ENCODE measurements at places on chromosomes 1 and 21.

DNA sequence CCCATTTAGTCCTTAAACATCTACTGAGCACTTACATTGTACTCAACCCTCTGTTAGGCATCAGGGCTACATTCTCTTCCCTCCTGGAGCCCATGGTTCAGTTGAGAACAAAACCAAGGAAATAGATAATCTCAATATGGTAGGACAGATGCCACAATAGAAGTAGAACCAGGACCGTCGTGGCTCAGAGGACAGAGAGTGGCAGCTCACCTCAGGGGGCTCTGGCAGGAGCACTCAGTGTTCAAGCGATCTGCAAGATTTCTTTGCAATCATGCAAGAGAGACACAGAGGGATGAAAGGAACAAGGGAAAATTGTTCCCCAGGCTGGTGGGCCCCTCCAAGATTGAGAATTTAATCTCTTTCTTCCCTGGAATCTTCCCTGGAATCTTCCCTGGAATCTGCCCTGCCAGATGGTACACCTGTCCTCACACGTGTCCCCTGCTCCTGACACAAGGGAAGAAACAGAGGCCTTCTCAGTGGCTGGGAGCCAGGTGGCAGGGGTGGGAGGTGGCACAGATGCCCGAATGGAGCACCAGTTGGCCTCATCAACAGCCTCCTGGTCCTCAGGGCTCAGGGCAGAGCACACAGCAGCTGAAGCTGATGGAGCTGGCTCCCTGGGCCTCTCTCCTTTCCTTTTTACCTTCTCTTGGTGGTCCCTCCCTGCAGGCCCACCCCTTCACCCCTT is 135.4 kb downstream of the PLXNA2 start:
- no peak for DNase-seq

DNA sequence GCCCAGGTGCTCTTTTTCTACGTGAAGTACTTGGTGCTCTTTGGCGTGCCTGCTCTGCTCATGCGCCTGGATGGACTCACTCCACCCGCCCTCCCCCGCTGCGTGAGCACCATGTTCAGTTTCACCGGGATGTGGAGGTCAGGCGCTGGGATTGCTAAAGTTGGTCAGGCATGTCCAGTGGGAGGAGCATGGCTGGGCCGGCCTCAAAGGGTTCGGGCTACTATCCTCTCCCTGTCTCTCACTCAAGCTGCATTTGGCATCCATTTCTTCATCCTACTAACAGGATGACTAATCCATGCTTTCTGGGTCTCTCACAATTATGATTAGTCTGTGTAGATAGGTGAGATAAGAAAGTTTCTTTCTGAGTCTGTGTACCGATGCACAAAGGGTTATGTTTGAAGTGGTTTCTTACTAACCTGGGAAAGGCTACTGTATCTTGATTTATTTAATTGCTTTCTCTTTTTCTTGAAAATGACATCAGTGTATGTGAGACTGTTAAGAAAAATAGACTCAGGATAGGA is 135.9 kb downstream of the HHAT start:
- no peak for DNase-seq

DNA sequence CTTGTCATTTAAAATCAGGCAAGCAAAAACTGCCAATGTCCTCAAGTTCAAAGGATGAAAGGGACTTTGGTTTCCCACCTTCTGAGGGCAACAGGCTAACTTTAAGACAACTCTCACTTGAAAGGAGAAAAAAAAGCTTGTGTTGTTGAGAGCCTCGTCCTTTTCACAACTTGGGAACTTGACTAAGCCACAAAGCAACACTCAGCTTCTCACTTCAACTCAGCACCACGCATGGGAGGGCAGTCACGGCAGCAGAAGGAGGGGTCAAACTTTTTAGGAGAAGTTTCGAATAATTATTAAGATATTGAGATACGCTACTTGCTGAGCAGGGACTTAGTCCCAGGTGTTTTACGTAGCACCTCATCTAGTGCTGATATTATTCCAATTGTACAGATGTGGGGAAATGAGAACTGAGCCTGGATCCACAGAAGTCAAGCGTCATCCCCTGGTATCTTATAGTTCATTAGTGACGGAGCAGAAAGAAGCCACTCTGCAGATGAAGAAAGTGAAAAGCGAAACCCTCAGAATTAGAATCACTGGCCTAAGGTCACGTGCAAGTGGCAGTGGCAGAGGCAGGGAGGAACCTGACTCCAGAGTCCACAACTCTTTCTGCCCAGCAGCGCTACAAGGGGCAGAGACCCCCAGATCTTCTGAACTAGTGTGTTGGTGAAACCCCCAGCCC is 83.6 kb downstream of the JAK1 start:
- no peak for DNase-seq

GRCh38 chr1:228687587-228687986 is 47.7 kb upstream of the RHOU start:
- DNase-seq: no peak

DNA sequence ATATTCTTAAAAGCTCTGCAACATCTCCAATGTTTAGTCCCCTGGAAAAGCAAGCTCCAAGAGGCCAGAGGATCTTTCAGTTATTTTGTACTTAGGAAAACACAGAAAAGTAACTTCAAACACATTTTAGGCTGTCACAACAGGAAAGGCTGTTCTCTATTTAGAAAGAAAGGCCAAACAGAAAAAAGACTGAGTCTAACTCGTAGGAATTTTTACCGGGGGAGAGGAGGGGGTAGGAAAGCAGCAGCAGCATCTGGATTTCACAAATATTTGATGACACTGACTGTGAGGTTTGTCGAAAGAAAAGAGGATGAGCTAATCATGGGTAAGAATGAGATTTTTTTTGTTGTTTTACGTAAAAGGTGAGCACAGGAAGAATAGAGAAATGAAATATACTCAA is 107.1 kb downstream of the EIF4G3 start:
- DNase-seq: no peak

DNA sequence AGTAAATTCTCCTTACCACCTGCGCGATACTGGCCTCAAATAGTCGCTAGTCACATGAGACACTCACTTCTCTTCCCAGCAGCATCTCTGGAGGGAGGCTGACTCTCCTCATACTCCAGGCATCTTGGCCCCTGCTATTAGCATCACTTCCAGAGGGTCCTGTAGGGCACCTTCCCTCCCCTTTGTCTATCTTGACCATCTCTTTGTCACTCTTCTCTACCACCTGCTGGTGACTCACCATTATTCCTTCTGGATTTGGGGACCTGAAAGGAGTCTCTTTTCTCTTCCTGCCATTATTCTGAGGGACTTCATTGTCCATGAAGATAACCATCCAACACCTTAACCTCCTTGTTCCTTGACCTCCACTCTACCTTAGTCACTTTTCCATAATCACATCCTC is 31.7 kb upstream of the GPR37L1 start:
- DNase-seq: no peak

DNA sequence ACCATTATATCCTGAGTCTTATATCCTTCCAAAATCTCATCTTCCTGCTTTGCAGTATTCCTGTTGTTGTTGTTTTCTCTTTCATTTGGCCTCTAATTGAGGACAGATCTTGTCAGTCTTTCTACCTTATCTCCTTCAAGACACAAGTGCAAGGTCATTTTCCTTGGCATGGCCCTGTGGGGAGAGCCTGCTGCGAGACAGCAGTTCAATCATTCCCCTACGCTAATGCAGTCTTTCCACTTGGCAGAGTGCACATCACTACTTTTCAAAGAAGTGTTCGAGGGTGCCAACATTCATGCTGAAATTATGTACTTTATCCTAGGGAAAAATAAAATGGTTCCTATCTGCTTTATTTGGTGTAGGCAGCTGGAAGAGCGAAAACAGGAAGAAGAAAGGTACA is 130.3 kb upstream of the SPATA6 start:
- DNase-seq: no peak

DNA sequence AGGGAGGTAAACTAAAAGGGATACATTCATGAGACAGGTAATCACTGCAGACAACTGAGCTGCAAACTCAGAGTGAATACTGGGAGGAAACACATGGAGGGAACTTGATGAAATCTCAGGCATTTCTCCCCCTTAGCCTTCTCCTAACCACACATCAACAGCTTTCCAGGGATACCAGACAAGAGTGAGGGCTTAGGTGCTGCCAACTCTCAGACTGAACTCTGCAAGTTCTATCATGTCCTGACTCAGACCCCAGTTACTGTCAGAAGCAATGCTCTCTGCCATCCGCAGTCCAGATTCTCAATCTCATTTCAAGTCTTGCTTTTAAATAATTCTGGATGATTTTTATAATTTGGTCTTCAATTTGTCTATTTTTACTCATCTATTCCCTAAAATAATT is 267.3 kb downstream of the LTN1 start:
- DNase-seq: no peak
